ENCODE measurements at places on chromosomes 13 and 19.
A peak's percentile ranks its signal among the peaks of the same experiment; 100 is the strongest.

DNA sequence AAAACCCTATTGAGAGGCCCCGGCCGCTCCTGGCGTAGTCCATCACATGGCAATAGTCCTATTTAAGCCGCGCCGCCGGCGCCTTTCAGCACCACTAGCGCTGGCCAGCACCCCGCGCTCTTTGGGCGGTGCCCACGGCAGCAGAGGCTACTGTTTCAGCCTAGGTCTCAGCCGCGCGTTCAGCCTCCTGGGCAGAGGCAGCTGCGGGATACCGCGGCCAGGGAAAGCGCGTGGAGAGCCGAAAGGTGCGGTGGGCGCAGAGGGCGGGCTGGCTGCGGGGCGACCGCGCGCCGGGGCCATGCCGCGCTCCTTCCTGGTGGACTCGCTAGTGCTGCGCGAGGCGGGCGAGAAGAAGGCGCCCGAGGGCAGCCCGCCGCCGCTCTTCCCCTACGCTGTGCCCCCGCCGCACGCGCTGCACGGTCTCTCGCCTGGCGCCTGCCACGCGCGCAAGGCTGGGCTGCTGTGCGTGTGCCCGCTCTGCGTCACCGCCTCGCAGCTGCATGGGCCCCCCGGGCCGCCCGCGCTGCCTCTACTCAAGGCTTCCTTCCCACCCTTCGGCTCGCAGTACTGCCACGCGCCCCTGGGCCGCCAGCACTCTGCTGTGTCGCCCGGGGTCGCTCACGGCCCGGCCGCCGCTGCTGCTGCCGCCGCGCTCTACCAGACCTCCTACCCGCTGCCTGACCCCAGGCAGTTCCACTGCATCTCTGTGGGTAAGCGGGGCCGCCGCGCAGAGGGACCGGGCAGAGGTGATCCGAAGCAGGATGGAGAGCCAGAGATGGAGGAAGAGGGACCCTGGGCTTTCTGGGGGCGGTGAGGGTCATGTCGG lies at the start of gene GSX1:
Gene GSX1 (plus strand): TSS at position 91 of the 826 bp plus-strand sequence. CDS start 208 bp downstream, at position 299.
- peak; percentile 7 for DNase-seq

GRCh38 chr13:52650731-52651130 lies 1.9 kb upstream of the SUGT1 start:
- DNase-seq, result no peak

DNA sequence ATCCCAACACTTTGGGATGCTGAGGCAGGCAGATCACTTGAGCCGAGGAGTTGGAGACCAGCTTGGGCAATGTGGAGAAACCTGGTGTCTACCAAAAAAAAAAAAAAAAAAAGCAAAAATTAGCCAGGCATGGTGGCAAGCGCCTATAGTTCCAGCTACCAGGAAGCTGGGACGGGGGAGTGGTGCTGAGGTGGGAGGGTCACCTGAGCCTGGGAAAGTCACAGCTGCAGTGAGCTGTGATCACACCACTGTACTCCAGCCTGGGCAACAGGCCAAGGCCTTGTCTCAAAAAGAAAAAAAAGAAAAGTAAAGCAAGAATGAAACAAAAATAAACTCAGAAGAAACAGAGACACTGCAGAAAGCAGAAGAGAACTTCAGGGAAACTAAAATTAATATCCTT lies 31.6 kb downstream of the MTRF1 start:
- DNase-seq, result no peak

DNA sequence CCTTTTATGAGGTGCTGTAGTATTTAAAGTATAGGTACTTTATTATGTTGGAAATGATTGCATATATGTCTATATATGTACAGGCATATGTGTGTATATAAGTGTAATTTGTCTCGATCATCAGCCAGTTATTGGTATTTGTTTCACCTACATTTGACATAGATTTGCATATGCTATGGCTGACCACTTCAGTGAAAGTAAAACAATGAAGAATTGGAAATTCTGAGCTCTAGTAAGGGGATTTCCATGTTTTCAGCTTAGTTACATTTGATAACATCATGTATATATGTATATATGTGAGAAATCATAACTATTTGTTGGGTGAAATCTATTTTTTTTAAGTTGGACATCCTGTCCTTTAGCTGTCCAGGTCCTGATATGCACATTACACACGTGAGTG lies 1303.9 kb downstream of the EFNB2 start:
- no peak for DNase-seq

DNA sequence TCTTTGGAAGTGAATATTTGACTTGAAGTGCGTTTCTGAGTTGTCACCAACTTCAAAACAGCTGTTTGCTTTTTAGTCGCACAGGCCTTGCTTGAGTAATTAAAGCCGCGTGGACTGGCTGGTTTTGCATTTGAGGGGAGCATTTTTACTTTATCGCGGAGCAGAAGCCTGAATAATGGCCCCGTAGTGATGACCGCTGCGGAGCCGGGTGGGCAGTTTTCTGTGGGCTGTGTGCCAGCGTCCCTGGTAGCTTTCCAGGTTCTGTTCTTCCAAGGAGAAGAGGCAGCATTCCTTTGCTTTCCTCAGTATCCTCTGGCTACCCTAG lies 1.1 kb downstream of the NAA16 start:
- no peak for DNase-seq

DNA sequence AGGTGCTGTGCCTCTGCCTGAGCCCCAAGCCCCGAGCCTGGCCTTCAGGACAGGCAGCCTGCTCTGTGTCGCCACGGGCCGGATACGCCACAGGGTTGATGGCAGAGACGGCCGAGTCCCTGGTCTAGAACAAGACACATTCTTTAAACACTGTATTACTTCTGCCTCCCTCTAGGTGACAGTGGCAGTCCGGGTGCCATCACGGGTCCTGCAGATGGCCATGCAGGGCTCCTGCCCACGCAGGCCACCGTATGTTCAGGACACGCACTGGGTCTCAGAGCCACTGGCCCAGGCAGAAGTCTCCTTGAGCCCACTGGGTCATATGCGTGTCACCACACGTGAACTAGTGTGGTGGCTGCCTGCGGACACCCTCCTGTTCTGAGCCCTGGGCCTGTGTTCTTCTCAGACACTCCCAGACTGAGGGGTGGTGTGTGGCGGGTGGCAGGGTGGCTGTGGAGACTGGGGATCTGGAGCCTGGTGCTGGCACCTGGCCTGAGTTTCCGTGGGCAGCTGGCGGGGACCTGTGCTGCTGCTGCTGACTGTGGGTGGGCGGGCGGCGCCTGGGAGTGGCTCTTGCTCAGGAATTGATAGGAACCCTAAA lies 4.4 kb downstream of the PLEKHJ1 start:
- no peak for DNase-seq

- no peak for DNase-seq
Measured at GRCh38 chr19:40936755-40937154, 54.3 kb upstream of the CYP2B6 start.

DNA sequence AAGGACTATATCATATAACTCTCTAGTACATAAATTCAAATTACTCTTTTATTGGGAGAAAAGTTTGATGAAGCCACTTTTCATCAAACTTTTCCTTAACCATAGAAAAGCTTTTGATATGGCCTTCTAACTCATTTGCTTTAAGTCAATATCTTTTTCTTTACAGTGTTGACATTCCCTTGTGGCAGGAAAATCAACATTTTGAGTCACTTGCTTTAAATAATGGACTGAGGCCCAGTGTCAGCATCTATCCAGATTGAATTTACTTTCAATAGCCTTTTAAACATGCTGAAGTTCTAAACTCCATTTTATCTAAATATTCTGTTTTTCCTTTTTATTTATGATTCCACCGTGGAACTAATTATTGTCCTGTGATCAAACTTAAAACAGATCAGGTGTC lies 62.7 kb downstream of the PCDH9 start:
- no peak for DNase-seq

- DNase-seq, result no peak
Measured at GRCh38 chr13:33285420-33286124, at the start of gene STARD13. Gene STARD13, minus strand, starts transcription at chr13:33285755. Its CDS starts 117 bp downstream, at chr13:33285638.

- no peak for DNase-seq
Measured at GRCh38 chr19:34838753-34839431, 65.9 kb upstream of the ZNF599 start.

- no peak for DNase-seq
Measured at GRCh38 chr13:93673885-93674284, 447.3 kb downstream of the GPC6 start.

GRCh38 chr19:41154060-41154459 lies 39.0 kb upstream of the CYP2S1 start:
- no peak for DNase-seq

DNA sequence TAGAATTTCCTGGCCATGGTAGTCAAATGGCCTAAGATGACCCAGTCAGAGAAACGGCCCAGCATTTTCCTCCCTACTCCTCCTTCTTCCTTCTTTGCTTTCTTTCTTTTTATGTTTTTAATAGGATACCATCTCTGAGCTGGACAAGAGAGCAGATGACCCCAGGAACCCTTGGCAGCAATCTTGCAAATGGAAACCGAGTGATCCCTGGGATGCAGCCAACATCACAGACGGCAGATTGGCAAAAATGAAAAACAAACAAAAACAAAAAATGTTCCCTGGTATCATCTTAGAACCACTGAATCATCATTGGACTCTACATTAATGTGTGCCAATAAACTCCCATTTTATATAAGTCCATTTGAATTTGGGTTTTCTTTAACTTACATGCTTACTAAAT lies 424.4 kb downstream of the FGF14 start:
- DNase-seq, result no peak

DNA sequence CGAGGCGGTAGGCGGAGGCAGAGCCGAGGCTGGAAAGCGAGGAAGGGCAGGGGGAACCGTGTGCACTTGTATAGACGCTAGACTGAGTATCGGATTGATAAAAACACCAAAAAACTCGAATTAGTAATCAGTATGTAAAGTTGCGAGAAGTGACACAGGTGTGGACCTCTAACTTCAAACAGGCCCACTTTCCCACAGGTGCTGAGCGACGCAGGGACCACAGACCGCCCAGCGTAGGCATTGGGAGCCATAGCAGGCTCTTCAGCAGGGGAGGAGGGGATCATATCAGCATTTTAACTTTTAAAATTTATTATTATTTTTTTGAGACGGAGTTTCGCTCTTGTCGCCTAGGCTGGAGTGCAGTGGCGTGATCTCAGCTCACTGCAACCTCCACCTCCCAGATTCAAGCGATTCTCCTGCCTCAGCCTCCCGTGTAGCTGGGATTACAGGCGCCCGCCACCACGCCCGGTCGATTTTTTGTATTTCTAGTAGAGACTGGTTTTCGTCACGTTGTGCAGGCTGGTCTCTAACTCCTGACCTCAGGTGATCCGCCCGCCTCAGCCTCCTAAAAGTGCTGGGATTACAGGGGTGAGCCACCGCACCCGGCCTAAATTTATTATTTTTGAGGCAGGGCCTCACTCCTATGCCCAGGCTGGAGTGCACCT lies 574 bp downstream of the VMAC start:
- DNase-seq, result no peak

- DNase-seq, result no peak
Measured at GRCh38 chr13:40409278-40409677, 257.2 kb downstream of the FOXO1 start.

GRCh38 chr13:98500963-98501421 lies 75.9 kb downstream of the STK24 start:
- DNase-seq, result no peak

- no peak for DNase-seq
Measured at GRCh38 chr13:112674412-112675365, 15.1 kb upstream of the ATP11A start.

- DNase-seq, result no peak
Measured at GRCh38 chr19:17306285-17306714, 628 bp downstream of the MRPL34 start.

GRCh38 chr13:22278336-22278929 lies 607.6 kb downstream of the FGF9 start:
- DNase-seq, result peak; percentile 44
